ENCODE measurements at places on chromosomes 12 and 14.

GRCh38 chr12:112992541-112993398 is 14.5 kb downstream of the OAS2 start:
- H3K4me3 ChIP-seq: no peak overlapping the region
- H3K36me3 ChIP-seq: peaks cover 47% of the 10 kb centered on the region
- no peaks in the 10 kb centered on the region for H3K27me3 ChIP-seq
- DNase-seq: peak; percentile 62
- peaks cover 9% of the 10 kb centered on the region for H3K4me1 ChIP-seq

- H3K4me1 ChIP-seq: peaks cover 3% of the 10 kb centered on the region
- no peak overlapping the region for H3K27ac ChIP-seq
- peak overlapping the region; percentile 27 for H3K4me3 ChIP-seq
- no peaks in the 10 kb centered on the region for H3K27me3 ChIP-seq
- peak; percentile 5 for DNase-seq
- H3K36me3 ChIP-seq: no peaks in the 10 kb centered on the region
Observed at GRCh38 chr14:78566026-78566858, 396.1 kb downstream of the NRXN3 start.

GRCh38 chr12:26428420-26428819 is 233.0 kb downstream of the SSPN start:
- peaks cover 6% of the 10 kb centered on the region for H3K36me3 ChIP-seq
- no peak overlapping the region for H3K4me3 ChIP-seq
- no peak for DNase-seq
- no peak overlapping the region for H3K27ac ChIP-seq
- peaks cover 4% of the 10 kb centered on the region for H3K4me1 ChIP-seq

DNA sequence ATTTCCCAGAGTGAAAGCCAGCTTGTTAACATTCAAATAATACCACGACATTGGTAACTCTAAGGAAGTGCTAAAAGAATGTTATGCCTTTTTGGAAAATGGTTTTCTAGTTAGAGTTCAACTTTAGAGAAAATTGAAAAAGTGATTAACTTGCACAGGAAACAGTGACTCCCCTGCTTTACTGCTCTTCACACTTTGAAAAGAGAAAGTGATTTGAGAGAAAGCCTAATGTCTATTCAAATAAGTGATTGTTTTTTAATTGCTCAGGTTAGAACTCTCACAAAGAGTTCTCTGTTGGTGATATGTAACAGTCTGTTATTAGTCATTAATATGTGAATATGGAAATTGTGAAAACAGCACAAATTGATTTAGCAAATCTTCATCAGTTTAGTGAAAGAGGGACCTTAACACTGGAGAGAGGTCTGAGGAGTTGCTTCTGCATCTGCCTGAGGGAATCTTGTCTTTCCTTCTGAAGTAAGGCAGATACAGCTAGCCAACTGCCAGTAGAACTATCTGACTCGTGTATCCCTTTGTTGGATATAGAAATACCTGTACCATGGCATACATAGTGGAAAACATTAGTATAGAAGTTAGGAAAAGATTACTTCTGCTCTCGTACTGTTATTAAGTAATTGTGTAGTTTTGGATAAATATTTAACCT is 25.5 kb downstream of the ATF7IP start:
- peak overlapping the region; percentile 69 for H3K27ac ChIP-seq
- peak overlapping the region; percentile 55 for H3K4me3 ChIP-seq
- no peaks in the 10 kb centered on the region for H3K27me3 ChIP-seq
- peaks cover 37% of the 10 kb centered on the region for H3K4me1 ChIP-seq
- no peak for DNase-seq
- H3K36me3 ChIP-seq: peaks cover 22% of the 10 kb centered on the region

- no peak overlapping the region for H3K27ac ChIP-seq
- H3K4me1 ChIP-seq: peaks cover 14% of the 10 kb centered on the region
- no peak overlapping the region for H3K4me3 ChIP-seq
- H3K27me3 ChIP-seq: peaks cover 17% of the 10 kb centered on the region
Observed at GRCh38 chr14:103138301-103139131, 15.3 kb downstream of the TNFAIP2 start.

DNA sequence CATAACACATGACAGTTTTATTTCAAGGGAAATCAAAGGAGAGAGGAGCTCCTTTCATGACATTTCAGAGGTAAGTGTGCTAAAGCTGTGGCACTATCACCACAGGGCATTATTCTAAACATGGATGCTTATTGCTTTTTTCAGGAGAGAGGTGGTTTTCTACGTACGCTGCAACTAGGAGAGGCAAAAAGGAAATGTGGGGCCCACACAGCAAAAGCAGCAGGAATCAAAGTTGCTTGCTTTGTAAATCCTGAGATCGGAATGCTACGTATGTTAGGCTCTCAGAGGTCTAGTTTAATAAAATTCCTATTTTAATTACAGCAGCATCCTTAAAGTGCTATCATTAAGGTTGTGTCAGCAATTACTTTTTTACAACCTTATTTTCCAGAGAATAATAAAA is 55.0 kb upstream of the GRIP1 start:
- H3K27me3 ChIP-seq: peaks cover 13% of the 10 kb centered on the region
- H3K27ac ChIP-seq: no peak overlapping the region
- no peak for DNase-seq
- H3K4me3 ChIP-seq: no peak overlapping the region
- H3K36me3 ChIP-seq: peaks cover 3% of the 10 kb centered on the region
